Endothelial cell of umbilical vein (primary cell): ENCODE measurements at places on chromosomes 5 and 9. TPM values are rescaled to one million over a fixed set of nuclear protein-coding genes. Genes with fewer than 3 reads are reported as not detected.

PSD2 gene
- not detected in 2 replicates for total RNA-seq

C9orf50 gene
- not detected in 2 replicates for total RNA-seq

PAEP gene
- total RNA-seq: not detected in 2 replicates

FNIP1 gene
- 25.6 and 27.3 TPM in 2 replicates for total RNA-seq

DNA sequence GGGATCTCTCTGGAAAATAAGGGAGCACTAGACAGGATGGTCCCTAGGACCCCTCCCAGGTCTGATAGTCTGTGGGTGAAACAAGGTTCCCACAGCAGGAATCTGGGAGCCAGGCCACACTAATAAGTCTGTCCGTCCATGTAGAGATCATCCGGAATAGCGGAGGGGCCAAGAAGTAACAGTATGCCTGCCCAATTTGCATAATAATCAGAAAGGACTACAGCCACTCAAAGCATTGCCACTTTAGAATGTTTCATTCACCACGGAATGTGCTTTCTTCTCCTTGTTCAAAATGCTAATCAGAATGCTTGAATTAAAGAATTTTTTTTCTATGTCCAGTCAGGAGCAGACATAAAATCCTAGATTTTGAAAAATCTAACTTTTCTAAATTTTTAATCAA lies 254.9 kb downstream of the ACTL7B start:
- DNase-seq: no peak
- no peaks in the 10 kb centered on the region for H3K36me3 ChIP-seq
- H3K27ac ChIP-seq: no peak overlapping the region
- no peak overlapping the region for H3K4me3 ChIP-seq
- H3K4me1 ChIP-seq: no peaks in the 10 kb centered on the region

DNA sequence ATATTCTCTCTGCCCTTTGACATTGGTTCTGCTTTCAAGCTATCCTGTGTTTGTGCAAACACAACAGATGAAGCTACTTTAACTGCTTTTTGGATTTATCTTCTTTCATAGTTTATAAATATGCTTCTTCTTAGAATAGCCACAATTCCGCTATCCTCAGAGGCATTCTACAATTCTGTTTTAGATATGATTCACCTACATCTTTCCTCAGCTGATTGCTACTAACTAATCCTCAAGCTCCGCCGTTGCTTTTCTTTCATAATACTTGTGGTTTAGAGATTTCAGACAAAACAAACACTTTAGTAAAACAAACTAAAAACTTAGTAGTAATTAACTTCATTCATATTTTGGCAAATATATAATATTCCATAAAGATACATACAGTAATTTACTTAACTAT lies 52.5 kb downstream of the ECPAS start:
- no peak overlapping the region for H3K27ac ChIP-seq
- peaks cover 8% of the 10 kb centered on the region for H3K4me1 ChIP-seq
- peaks cover 6% of the 10 kb centered on the region for H3K36me3 ChIP-seq
- DNase-seq: no peak

- no peaks in the 10 kb centered on the region for H3K4me1 ChIP-seq
- peaks cover 75% of the 10 kb centered on the region for H3K27me3 ChIP-seq
- no peaks in the 10 kb centered on the region for H3K36me3 ChIP-seq
- H3K27ac ChIP-seq: no peak overlapping the region
- no peak overlapping the region for H3K4me3 ChIP-seq
Measured at GRCh38 chr5:141393267-141393666, 834 bp downstream of the PCDHGA8 start.

DNA sequence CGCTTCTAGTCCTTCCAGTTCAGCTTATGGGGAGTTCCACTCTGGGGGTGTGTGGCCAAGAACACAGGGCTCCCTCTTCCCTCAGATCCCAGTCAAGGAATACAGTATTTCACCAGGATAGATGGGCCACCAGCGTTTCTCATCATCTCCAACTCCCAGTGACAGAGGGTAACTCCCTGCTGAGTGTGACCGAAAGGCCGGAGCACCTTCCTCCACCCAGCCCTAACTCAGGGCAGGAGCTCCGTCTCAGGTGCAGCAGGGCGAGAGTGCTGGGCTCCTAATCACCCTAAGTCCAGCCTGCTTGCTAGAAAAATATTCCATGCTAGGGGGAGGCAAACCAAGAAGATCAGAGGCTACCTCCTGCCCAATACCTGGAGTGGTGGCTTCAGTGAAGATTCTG lies 102.6 kb downstream of the ADAMTS2 start:
- no peaks in the 10 kb centered on the region for H3K4me1 ChIP-seq
- no peak for DNase-seq
- no peaks in the 10 kb centered on the region for H3K27me3 ChIP-seq
- no peak overlapping the region for H3K4me3 ChIP-seq
- H3K27ac ChIP-seq: no peak overlapping the region

DNA sequence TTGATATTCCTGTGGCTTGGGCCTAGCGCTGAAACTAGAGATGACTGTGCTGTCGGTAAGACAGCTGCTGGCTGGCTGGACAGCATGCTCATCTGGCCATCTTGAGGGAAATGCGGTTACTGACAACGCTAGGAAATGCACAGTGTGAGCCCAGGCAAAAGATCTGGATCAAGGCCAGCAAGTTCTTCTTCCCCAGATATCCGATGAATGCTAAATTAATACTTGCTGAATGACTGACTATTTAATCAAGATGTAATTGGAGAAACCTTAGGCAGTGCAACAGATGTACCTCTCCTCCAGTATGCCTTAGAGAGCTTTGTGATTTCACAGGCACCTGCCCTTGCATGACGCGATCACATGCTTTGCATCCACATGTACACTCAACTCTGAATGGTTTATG lies 659.1 kb downstream of the EFNA5 start:
- no peak overlapping the region for H3K27ac ChIP-seq
- no peak overlapping the region for H3K4me3 ChIP-seq
- no peak for DNase-seq
- H3K27me3 ChIP-seq: no peaks in the 10 kb centered on the region

GRCh38 chr9:33233626-33234342 lies 6.2 kb upstream of the SPINK4 start:
- peak; percentile 56 for DNase-seq
- H3K4me3 ChIP-seq: no peak overlapping the region

- H3K4me3 ChIP-seq: peak overlapping the region; percentile 36
- peak overlapping the region; percentile 18 for H3K27ac ChIP-seq
- H3K27me3 ChIP-seq: no peaks in the 10 kb centered on the region
- peak; percentile 40 for DNase-seq
- H3K36me3 ChIP-seq: no peaks in the 10 kb centered on the region
Measured at GRCh38 chr9:73093740-73094379, 57.8 kb upstream of the ANXA1 start.

DNA sequence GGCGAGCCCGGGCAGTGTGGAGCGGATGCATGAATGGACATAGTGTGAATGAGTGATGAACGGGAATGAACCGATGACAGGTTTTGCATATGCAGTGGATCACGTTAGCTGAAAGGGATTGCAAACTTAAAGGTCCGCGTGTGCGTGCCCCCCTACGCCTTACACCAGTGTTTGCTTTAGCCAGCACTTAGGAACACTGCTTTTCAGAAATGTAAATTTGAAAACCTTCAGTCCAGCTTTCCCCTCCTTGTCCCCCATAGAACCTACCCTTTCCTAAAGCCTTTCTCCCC lies 692 bp downstream of the PSAT1 start:
- H3K36me3 ChIP-seq: no peaks in the 10 kb centered on the region
- H3K4me3 ChIP-seq: peak overlapping the region; percentile 72
- no peak for DNase-seq
- H3K4me1 ChIP-seq: peaks cover 3% of the 10 kb centered on the region

DNA sequence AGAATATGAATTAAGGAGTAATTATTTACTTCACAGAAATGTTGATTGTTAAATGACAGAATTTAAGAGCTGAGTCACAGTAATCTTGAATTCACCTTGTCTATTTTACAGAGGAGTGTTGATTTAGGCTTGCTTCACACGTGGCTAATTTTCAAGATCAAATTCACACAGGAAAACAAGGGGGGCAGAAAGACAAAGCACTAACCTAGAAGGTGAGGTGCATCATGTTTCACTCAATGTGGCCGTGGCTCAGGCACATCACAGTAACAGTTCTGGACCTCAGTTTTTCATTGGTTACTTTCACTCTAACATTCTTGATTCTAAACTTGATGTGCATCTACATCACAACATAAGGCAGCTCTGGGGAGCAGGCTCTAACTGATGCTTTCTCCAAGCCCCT lies 69.6 kb upstream of the GNAQ start:
- peaks cover 17% of the 10 kb centered on the region for H3K27me3 ChIP-seq
- H3K4me3 ChIP-seq: no peak overlapping the region
- H3K27ac ChIP-seq: no peak overlapping the region
- no peaks in the 10 kb centered on the region for H3K36me3 ChIP-seq
- no peak for DNase-seq

DNA sequence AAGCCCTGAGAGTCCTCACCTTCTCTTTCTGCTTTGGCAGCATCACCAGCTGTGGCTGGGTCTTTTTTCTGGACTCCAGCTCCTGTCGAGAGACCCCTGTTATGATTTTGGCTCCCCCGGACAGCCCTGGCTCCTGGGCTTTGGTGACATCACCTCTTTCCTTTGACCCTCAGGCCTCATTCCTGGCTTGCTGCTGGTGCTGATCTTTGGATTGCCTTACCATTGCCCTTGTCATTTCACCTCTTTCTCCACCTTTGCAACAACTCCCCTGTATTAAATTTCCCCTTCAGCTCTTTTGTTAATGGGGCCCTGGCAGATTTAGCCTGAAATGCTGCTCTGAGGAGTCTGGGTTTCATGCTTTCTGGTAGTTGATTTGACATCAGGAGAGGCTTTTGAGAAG lies 322.8 kb downstream of the ZSWIM6 start:
- H3K4me3 ChIP-seq: no peak overlapping the region
- H3K27me3 ChIP-seq: peaks cover 9% of the 10 kb centered on the region

DNA sequence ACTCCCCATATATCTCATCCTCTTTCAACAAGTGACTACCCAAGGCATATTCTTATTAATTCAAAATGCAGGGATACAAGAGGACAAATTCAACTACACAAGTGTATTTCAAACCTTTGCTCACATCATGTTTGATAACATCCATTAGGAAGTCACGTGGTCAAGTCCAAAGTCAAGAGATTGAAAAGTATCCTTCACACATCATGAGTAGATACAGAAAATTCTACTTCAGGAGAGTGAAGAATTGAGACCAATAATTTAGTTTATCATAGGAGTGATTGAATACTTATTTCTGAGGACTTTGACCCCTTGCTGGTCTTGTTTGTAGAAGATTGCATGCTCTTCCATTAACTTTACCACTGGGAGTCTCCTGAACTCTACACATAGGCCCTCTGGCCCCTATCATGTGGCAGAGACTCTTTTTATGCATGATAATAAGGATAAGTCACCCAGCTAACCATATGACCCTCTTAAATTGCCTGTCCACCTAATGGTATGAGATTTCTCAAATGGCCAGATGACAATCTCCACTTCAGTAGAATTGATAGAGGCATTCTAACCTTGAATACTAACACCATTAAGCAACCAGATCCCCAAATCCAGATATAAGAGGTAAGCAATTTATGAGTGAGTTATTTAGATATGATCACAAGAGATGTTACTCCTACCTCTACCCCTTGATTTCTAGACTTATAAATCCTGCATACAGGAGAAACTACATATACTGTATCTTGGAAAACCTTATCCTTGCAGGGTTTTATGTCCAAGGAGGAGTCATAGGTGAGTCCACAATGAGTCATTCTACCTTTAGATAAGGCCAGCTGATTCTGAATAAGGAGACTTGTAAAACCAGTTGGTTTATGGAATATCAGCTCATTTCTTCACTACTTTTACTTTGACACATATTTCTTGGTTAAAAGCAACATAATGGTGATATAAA lies 26.6 kb upstream of the SLC46A2 start:
- no peak overlapping the region for H3K4me3 ChIP-seq
- H3K4me1 ChIP-seq: no peaks in the 10 kb centered on the region
- no peaks in the 10 kb centered on the region for H3K36me3 ChIP-seq
- H3K27ac ChIP-seq: no peak overlapping the region

GRCh38 chr5:133244242-133244641 lies 192.4 kb downstream of the HSPA4 start:
- no peak overlapping the region for H3K4me3 ChIP-seq
- DNase-seq: no peak
- H3K36me3 ChIP-seq: no peaks in the 10 kb centered on the region

GRCh38 chr9:104784098-104784497 lies 20.2 kb downstream of the NIPSNAP3B start:
- H3K27ac ChIP-seq: no peak overlapping the region
- no peaks in the 10 kb centered on the region for H3K27me3 ChIP-seq
- no peaks in the 10 kb centered on the region for H3K4me1 ChIP-seq

GRCh38 chr9:104091116-104091515 lies 3.0 kb upstream of the SMC2 start:
- DNase-seq: no peak
- H3K4me1 ChIP-seq: peaks cover 23% of the 10 kb centered on the region
- no peaks in the 10 kb centered on the region for H3K36me3 ChIP-seq
- H3K27me3 ChIP-seq: no peaks in the 10 kb centered on the region
